CMK (cell line): ENCODE measurements at places on chromosomes 3 and 15.

DNA sequence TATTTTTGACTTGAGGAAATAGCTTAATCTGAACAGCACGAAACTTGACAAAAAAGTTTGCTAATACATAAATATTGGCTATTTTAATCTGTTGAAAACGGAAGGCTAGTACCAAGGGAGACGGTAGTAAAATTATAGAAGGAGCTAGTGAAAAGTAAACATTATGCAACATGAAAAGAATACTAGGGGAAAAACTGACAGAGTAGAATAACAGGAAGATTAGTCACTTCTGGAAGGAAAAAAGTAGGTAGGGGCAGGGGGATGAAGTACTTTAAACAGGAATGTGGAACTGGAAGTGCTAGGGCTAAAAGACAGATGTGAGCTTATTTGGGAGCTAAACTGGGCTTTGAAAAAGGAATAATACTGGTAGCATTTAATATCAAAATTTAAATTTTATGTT, 60.1 kb downstream of the MBNL1 start:
- DNase-seq, result no peak

DNA sequence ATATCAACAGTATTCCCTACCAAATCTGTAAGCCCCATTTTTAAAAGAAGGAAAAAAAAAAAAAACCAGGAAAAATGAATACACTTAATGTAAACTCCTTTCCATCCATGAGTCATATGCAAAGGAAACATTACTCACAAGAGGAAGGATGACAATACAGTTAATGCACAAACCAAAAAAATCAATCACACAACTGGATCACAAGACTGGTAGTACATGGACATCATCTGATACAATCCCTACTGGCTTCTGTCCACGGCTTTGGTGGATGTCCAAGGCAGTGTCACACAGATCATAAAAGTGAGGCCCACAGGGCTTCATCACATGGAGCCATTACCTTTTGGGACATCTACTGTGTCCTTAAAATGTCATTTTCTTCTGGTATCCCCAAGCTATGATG, 44.0 kb downstream of the SUCLG2 start:
- no peak for DNase-seq

DNA sequence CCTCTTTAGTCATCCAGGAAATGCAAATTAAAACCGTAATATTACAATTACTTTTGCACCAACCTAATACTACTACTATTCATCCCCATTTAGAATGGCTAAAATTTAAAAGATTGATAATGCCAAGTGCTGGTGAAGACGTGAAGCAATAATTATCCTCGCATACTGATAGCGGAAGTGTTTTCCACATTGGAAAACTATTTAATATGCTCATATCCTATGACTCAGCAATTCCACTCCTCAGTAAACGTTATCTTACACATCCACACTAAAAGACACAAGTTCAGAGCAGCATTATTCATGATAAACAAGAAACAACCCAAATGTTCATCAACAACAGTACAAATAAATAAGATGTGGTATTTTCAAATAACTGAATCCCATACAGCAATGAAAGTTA, 70.6 kb downstream of the VPS13C start:
- no peak for DNase-seq

GRCh38 chr15:74696398-74696729, 540 bp upstream of the EDC3 start:
- DNase-seq, result no peak
